Nucleus accumbens (tissue), 56 donors: ENCODE measurements at places on chromosomes 11 and 22.

- DNase-seq = no peak
Measured at GRCh38 chr11:13972944-13973343, 10.4 kb downstream of the SPON1 start.

DNA sequence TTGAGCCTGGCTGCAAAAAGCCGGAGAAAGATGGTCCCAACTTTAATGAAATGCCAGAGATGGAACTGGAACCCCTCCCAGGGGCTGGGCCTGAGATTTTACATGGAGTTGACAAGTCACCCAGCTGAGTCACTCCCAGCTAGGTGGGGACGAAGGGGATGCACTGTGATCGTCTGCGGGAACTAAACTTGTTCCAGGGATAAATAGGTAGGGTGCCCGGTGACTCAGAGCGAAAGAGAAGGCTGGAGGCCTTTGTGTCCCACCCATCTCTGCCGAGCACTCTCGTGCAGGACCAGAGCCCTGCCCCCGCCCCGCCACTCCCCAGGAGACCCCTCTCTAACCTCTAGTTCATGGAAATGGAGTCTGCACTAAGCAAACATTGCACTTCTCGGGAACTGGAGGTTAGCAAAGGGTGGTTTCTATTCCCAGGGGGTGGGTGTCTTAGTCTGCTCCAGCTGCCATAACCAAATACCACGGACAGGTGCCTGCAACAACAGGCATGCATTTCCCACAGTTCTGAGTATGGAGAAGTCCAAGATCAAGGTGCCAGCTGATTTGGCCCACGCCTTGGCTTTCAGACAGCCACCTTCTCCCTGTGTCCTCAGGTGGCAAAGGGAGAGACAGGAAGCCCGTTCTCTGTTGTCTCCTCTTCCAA is 60.7 kb upstream of the FADD start:
- DNase-seq = no peak

- no peak for DNase-seq
Measured at GRCh38 chr11:31872076-31872443, 60.9 kb upstream of the PAX6 start.

DNA sequence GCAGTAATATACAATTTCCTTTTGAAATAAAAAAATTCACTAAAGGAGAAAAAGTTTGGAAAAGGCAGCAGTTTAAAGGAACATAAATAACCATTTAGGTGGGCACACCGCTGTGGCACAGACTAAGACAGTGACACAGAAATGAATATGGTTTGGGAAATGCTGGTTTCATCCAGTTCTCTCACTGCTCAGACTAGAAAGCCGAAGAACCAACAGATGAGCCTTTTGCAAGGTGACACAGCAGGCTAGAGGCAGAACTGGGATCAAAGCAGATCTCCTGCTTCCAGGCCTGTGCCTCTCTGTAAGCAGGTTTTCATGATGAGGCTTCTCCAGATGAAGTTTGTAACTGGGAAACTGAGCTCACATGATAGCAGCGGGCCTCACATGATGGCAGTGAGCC is 380.0 kb upstream of the NARS2 start:
- DNase-seq = no peak

GRCh38 chr11:111426617-111427016 is 47.5 kb upstream of the POU2AF1 start:
- DNase-seq = no peak

- no peak for DNase-seq
Measured at GRCh38 chr11:98568013-98568412, 452.7 kb upstream of the CNTN5 start.

GRCh38 chr11:57269571-57270021 is 32.5 kb upstream of the APLNR start:
- DNase-seq = no peak

GRCh38 chr11:25924586-25924985 is 407.3 kb upstream of the ANO3 start:
- DNase-seq = no peak

- no peak for DNase-seq
Measured at GRCh38 chr11:73194593-73194992, 23.5 kb upstream of the P2RY2 start.

DNA sequence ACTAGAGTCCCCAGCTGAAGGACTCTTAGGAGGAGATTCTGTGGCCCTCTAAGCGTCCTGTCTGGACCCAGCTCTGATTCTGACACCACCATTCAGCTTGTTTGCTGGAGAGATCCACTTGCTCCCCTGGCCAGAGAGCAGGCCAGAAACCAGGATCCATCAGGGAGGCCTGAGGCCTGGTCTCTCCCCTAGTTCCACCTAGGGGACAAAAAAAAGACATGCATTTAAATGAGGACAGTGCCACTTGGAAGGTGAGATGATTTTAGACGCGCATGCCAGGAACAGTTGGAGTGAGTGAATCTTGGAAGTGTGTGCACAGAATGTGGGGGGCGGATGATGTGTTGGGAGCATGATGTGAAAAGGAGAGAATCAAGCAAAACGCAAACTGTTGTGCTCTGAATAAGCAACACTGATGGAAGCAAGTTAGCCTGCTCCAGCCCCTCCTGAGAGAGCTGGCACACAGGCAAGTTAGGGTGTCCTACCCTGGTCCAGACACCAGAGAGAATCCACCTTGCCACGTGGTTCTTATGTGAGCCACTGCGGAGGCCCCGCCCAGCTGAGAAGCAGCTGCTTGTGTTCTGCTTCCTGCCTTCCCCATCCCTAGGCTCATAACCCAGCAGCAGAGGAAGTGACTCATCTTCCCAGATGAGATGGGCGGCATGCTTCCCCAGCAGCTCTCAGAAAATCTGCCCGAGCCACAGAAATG is 8.0 kb upstream of the SLCO2B1 start:
- peak; percentile 54 for DNase-seq

DNA sequence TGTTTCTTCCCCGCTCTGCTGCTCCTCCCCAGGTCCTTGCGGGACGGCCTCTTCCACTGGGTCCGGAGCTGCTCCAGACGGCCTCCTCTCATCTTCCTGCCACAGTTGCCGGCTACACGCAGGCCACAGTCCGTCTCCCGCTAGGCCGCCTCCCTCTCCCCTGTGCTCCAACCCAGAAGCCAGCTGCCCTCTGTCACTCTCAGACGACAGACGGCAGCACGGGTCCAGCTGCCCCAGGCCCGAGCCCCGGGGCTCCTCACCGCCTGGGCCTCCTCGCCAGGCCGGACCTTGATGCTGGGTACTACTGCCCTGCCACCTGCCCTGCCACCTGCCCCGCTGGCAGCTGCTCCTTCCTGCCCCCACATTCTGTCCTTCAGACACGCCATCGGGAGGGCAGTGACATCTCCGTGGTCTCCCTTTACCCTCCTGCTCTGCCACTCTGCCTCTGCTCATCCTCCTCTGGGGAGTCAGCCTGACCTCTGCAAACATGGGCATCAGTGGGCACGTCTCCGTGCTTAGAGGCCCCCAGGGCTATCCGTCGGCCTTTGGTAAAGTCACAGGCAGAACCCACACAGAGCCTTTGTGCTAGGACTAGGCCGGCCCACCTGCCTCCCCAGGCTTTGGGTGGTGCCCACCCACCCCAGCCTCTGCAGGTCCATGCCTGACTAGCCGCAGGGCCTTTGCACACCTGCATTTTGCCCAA is 43.1 kb upstream of the TH start:
- no peak for DNase-seq

- no peak for DNase-seq
Measured at GRCh38 chr11:2320568-2321310, 18.9 kb downstream of the TSPAN32 start.

- DNase-seq = no peak
Measured at GRCh38 chr11:68338051-68338780, 25.8 kb downstream of the LRP5 start.

- DNase-seq = no peak
Measured at GRCh38 chr22:25666308-25666707, 75.7 kb upstream of the MYO18B start.

GRCh38 chr11:1252371-1253102 is 29.7 kb downstream of the MUC5B start:
- DNase-seq = no peak

- DNase-seq = no peak
Measured at GRCh38 chr11:99565333-99565732, 544.6 kb downstream of the CNTN5 start.

DNA sequence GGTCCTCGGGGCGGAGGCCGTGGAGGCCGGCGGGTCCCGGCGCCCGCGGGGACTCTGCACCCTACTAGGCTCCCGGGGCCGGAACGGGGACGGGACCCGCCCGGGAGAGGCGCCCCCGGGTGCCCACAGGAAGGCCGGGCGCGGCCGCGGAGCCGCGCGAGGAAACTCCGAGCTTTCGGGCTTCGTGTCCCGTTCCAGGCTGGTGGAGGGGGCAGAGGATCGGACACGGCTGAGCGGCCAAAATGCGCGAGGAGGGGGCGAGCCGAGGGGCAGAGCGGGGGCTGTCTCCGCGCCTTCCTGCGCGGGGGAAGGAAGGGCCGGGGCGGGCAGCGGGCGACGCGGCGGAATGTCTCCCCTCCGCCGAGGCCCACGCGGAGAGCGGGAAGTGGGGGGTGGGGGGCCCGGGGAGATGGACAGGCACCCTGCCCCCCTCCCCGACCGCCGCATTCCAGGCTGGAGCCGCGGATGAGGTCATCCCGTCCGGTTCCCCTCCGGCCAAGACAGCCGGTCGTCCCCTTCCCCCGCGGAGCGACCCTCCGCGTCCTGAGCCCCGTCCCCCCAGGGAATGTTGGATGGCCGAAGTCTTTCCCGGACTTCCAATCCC is 430 bp downstream of the CDC42EP1 start:
- DNase-seq = peak; percentile 45

- no peak for DNase-seq
Measured at GRCh38 chr11:77449060-77449521, 24.8 kb downstream of the PAK1 start.

GRCh38 chr11:115710426-115710825 is 206.2 kb upstream of the CADM1 start:
- no peak for DNase-seq

- DNase-seq = no peak
Measured at GRCh38 chr11:77142091-77142975, 14.3 kb downstream of the MYO7A start.

DNA sequence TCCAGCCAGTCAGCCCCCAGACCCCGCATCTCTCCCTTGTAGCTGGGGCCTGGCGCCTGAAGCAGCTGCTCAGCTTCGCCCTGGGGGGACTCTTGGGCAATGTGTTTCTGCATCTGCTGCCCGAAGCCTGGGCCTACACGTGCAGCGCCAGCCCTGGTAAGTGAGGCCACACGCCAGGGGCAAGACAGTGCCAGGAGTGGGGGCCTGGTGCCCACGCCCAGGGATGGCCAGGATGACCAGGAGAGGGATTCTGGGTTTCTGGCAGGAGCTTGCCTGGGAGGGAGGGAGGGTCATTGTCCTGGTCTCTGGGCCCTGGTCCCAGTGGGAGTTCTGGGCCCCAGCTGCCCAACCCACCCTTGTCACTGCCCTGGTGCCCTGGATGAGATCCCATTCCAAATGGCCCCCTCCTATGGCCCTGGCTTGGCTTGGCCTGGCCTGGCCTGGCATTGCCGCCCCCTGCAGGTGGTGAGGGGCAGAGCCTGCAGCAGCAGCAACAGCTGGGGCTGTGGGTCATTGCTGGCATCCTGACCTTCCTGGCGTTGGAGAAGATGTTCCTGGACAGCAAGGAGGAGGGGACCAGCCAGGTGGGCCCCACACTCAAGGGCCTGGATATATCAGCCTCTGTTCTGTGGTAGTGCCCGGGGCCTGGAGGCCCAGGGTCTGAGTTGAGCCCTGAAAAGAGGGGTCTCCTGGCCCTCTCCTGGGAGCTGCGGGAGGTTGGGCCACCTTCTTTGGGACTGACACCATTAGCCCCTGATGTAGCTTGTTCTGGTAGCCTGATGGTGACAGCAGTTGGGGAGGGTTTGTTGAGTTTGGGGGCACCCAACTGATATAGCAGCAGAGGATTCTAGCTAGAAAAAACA is 3.7 kb downstream of the SLC39A13 start:
- DNase-seq = peak; percentile 23
